ENCODE measurements at places on chromosomes 4 and X.

DNA sequence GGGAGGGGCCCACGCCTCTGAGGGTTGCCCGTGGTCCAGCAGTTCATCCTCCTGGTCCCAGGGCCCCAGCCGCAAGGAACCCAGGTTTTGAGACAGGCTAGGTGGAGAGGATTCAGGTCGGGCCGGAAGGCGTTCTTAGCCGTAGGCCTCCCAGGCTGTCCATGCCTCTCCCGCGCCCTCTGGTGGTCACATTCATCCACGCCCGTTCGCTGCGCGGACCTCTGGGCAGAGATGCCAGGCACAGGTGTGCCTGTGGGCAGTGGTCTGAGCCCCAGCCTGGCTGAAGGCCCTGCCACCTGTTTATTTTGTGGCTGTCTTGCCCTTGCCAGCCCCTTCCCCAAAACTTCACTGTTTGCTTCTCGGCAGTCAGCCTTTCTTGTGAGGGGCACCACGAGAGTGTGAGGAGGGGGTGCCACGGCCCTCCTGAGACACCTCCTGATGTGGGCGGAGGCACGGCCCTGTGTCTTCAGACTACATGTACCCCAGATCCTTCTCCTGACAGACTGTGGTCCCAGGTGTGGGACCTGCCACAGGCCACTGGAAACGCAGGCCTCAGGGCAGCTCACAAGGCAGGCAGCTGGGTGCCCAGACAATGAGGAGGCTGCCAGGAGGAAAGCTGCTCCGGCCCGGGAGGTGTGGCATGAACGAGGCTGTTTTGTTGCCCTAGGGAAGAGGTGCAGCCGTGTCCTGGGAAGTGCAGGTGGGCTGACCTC is 5.0 kb downstream of the UVSSA start:
- peak; percentile 97 for DNase-seq

DNA sequence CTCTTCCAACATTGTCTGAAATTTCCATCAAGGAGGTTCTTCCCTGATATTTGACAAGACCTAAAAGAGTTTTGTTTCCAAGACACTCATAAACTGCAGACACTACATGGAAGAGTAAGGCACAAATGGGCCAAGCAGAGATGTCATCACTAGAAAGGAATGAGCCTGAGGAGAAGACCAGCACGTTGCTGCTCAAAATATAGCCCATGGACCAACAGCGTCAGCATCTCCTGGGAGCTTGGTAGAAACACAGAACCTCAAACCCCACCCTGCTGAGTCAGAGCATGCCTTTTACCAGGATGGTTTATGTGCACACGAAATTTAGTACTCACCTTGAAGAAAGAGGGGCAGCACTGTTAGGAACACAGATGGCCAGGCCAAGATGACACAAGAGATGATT is 128.7 kb upstream of the MID1 start:
- no peak for DNase-seq

GRCh38 chr4:94913316-94913715 is 155.6 kb downstream of the BMPR1B start:
- DNase-seq = no peak

DNA sequence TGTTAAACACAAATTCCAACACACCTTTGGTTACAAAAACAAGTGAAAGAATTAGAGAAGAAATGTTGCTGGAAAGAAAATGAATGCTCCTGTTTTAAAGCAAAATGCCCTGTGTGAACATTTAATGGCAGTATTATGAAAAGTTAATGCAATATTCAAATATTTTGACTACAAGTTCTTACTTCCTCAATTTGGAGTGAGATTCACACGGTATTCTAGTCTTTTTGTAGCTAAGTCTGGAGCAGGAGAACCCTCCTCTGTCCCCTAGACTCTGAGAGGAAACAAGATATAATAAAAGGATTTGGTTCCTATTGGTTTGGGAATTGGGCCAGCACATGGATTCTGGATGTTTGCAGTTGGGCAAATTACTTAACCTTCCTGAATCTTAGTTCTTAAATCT is 12.7 kb downstream of the MAD2L1 start:
- no peak for DNase-seq

DNA sequence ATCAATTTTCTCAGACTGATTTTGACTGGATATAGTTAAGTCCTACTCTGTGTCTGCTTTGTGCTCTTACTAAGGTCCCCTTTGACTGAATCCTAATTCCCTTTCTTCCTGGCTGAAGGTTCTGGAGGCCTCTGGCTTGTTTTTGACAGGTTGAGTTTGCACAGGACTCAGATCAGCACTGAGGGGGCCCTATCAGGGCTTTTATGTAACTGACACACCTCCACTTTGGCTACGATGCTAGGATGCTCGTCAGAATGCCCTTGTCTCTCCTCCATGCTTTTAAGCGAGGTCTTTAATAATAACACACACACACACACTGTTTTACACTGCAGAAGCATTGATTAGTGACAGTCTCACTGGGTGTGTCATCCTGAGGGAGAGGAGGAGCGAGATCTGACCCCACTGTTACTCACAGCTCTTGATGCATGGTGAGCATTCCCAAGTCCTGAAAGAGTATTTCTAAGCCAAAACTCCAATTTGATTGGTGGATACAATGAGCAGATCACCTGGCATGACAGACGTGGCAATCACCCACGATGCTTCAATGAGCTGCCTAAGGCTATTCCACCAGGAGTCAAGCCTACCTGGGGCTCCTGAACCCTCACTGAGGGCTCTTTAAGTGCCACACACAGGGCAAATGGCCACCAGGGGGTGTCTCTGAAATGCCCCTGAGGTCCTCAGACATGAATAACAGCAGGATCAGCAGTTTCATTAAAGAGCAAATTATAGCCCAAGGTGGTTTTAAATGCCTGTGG is 130.4 kb upstream of the CPEB2 start:
- DNase-seq = no peak

GRCh38 chrX:83934220-83934619 is 73.3 kb downstream of the CYLC1 start:
- DNase-seq = no peak

GRCh38 chrX:8714164-8714563 is 17.8 kb downstream of the ANOS1 start:
- no peak for DNase-seq

DNA sequence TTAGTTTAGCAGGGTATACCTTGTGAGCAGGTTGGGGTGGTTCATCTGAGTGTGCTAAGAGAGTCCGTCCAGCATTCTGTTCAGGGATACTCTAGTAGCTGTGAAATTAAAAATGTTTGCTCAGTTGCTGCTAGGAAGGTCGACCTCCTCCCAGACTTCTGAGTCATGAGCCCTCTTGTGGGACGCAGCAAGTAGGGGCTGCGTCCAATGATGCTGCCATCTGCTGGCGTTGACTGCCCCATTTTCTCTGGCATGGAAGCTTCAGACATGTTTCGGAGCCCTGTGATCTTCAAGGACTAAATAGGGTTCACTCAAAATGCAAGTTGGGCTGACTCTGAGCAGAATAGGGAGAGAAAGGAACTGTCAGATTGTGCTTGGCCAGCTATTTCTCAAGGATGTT is 201.0 kb upstream of the ARSJ start:
- no peak for DNase-seq

- DNase-seq = no peak
Measured at GRCh38 chr4:54585321-54586000, 72.3 kb upstream of the KIT start.

DNA sequence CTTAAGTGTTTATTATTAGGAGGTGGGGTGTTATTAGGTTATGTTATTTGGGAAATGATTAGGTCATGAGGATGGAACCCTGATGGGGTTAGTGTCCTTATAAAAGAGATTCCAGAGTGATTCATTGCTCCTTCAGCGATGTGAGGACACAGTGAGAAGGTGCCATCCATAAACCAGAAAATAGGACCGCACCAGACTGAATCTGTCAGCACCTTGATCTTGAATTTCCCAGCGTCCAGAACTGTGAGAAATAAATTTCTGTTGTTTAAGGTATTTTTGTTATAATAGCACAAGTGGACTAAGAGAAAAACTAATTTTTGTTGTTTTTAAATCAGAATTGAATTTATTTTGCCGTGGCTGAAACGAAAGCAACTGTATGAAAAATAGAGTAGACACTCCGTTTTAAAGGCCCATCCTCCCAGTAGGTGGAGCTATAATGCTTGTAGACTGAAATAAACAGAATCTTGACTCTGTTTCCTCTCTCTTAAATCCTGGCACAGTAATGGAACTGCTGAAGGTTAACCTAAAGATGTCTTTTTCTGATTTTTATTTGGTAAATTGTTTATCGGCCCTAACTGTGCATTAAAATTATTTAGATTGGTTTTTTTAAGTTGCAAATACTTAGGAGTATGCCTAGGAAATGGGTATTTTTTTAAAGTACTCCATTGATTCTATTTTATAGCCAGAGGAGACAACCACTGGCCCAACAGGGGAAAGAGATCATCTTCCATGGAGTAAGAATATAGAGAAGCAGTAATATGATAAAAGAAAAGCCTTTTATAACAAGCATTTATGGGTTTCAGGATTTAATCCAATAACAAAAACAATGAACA is 133.2 kb upstream of the ADAMTS3 start:
- DNase-seq = no peak

GRCh38 chrX:25810202-25810601 is 327.9 kb upstream of the MAGEB18 start:
- no peak for DNase-seq

- DNase-seq = no peak
Measured at GRCh38 chr4:139553751-139554641, 2.0 kb downstream of the SETD7 start.

Measured in stimulated activated effector memory CD8-positive, alpha-beta T cell treated with anti-CD3 and anti-CD28 coated beads, Interleukin-12 subunit alpha, Interleukin-12 subunit beta, amount 100 ng/mL, for 72 hours (primary cell).